ENCODE measurements at places on chromosomes 3 and 15.

GRCh38 chr15:95620934-95621579 lies 709.4 kb upstream of the NR2F2 start:
- DNase-seq = no peak

DNA sequence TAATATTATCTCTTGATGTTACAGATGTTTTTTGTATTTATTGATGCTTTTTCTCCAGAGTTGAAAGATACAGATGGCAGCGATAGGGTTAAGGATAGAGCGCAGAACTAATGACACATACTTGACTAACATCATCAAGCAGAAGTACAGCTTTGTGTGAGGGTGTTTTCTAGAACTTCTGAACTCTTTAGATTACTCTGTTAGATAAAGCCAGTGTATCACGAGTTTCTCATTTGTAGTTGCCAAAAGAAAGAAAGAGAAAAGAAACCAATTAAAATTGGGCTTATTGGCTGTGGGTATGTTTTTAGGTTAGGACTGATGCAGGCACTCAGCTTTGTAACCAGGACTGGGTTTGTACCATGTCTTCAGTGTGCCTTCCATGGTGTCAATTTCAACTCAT lies 6.6 kb upstream of the GPR171 start:
- no peak for DNase-seq

GRCh38 chr3:117630469-117630868 lies 920.9 kb downstream of the TUSC7 start:
- no peak for DNase-seq

DNA sequence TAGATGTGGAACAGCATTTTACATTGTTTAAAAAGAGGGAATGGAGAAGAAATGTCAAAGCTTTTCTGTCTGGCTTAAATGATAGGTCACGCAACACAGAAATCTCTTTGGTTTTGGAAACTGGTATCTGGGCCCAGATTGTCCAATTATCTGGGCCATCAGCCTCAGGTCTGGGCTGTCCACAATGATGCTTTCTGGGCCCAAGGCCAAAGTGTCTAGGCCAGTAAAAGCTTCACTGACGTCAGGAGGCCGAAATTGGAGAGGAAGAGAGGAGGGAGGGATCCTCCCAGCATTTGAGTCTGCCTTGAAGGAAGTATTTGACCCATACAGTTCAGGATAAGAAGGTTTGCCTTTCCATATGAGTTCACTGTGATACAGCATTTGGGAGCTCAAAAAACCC lies 60.7 kb upstream of the ALDH1A3 start:
- DNase-seq = no peak

GRCh38 chr3:41794748-41795589 lies 166.9 kb downstream of the ULK4 start:
- DNase-seq = no peak

- no peak for DNase-seq
These were observed 207.9 kb upstream of the GADL1 start for GRCh38 chr3:31102196-31102879.

DNA sequence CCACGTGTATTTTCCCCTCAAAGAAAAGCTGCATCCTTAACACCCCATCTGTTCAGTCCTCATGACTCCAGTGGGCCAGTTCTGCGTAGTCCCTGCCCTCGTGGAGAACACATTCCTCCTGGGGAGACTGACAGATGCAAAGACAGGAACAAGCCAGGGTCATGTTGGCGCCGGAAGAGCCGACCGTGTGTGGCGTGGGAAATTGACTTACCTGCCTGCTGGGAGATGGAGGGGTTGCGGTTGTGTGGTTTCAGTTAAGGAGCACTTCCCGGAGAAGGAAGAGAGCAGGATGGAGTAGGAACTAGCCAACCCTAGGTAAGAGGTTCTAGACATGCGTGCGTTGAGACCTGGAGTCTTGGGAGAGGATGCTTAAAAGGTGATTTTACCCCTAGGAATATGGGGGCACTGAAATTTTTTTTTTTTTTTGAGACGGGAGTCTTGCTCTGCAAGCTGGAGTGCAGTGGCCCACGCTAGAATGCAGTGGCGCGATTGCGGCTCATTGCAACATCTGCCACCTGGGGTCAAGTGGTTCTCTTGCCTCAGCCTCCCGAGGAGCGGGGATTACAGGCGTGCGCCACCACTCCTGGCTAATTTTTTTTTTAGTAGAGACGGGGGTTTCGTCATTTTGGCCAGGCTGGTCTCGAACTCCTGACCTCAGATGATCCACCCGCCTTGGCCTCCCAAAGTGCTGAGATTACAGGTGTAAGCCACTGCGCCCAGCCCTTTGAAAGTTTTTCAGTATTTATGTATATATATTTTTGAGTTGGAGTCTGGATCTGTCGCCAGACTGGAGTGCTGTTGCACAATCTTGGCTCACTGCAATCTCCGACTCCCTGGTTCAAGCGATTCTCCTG lies 1.4 kb downstream of the VHL start:
- no peak for DNase-seq

- no peak for DNase-seq
These were observed 309.3 kb upstream of the UBE2E2 start for GRCh38 chr3:22893644-22894325.

- DNase-seq = no peak
These were observed 66.4 kb downstream of the PRTG start for GRCh38 chr15:55676507-55676906.

DNA sequence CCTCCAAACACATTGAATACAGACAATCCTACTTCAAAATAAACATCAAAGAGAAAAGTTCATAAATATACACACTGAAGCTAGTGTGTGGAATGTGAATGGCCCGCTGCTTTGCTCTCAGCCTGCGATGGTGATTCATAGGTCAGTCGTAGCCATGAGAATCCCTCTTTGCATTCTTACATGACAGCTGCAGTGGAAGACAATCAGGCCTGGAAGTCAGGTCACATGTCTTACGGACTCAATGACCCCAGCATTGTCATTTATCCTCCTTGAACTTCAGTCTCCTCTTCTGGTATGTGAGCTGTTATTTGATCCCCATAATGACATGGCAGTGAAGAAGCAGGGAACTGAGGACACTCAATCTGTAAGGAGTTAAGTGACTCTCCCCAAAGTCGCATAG lies 217.8 kb upstream of the EOMES start:
- no peak for DNase-seq

GRCh38 chr3:50185230-50185629 lies 6.2 kb upstream of the GNAT1 start:
- DNase-seq = no peak

DNA sequence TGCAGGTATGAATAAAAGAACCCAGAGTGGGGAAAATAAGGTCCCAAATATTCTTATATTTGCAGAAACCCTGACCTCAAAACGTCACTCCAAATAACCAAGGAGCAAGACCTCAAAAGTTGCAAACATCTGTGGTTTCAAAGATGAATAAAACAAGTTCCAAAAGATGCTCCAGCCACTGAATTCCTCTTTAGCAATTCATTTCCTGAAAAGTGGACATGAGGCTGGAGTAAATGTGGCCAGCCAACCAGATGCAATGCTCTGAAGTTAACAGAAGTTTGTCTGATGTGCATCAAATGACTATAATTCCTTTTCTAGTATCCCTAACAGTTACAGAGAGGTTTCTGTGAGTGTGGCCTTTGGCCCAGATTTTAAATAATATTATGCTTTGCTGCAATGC lies 71.2 kb upstream of the WNT5A start:
- no peak for DNase-seq

DNA sequence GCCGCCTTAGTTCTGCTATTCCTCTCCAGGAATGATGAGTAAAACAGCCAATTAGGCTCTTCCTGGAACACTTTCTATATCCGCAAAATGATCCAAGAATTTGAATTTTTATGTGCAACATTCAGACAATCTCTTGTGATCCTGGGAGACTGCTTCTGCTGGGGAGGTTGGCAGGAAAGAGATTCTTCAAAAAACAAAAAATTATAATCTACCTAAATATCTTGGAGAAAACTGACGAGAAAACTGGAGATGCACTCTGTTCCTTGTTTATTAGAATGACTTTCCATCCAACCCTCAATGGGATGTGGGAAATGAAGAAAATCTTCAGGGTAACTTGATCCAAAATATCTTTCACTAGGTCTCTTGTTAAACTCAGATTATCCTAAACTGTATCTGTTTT lies 346.3 kb upstream of the UBE2E2 start:
- no peak for DNase-seq

DNA sequence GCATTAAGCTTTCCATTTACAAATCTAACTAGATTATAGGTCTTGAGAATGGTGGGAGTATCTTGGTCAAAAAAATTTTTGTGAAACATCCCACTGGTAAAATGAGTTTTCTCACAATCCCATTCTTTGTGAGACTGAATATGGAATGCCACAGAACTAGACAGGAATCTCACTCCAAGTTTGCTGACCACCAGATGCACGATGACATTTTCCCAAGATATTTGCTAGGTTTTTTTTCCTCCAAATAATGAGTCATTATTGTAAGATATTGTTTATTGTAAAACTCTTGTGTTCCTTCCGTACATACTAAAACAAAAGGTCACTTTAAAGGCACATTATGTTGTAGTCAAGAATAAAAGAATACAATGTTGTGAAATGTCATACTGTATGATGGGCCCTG lies 53.9 kb downstream of the COPS2 start:
- no peak for DNase-seq

DNA sequence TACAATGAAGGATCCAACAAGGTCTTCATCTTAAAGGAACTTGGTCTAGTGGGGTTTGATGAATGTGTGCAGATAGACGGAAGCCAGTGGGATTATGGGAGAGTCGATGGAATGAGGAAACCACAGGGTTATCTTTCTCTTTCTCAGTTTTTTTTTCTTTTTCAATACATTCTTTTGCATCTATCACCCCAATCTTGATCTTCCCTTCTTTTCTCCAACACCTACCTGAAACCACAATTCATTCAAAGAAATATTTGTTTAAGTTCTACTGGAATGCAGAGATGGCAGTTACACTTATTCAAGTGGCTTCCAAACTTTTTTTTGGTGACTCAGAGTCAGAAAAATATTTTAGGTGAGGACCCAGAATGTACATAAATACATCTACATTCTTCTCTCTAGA lies 1.7 kb downstream of the TMEM212 start:
- DNase-seq = no peak

- DNase-seq = no peak
These were observed 89.4 kb upstream of the ICE2 start for GRCh38 chr15:60568301-60568742.

GRCh38 chr3:17075907-17076306 lies 191.2 kb downstream of the PLCL2 start:
- no peak for DNase-seq

DNA sequence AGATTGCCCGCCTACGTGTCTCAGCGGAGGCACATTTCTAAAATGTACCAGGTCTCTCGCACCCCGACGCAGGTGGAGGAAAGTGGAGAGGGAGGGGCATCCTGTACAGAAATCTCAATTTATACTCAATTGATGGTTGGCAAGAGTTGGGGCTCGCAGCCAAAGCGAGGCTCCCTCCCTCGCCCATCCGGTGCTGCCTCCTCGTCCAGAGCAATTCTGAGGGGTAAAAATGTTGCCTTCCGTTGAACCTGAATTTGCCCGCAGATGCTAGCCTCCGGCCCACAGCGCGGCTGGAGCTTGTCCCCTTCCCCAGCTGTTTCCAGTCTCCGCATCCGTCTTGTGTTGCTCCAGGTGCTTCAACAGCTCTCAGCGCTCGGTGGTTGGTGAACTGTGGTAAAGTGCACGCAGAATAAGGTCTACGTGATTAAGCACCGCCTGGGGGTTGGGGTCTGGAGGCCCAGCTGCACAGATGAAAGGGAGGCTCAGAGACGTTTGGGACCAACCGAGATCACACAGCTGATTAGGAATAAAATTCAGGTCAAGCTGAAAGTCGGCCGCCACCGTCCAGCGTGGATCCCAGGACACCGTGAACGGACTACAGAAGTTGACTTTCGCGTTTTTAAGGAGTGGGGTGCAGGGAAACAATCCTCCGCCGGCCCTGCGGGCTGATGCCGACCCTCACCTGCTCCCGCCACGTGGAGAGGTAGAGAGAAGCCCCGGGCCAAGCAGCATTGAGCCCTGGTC lies 846 bp upstream of the POLG start:
- DNase-seq = no peak

DNA sequence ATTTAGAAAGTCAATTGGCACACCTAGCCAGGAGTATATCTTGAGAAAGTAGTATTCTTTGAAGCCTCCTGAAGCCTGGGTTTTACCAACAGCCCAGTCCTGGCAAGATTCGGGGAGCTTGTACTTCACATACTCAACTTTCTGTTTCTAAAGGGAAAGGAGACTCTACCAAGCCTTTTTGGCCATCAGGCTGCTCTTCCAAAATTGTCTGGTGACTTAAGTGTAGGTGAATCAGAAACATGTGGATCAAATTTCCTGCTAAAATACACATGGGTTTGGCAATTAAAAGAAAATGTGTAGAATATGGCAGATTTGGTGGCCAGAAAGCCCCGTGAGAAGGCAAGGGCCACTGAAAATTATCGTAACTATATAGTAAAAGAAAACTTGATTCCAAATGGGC lies 15.9 kb upstream of the GREM1 start:
- DNase-seq = no peak

GRCh38 chr15:59687836-59688235 lies 1.3 kb downstream of the BNIP2 start:
- no peak for DNase-seq

DNA sequence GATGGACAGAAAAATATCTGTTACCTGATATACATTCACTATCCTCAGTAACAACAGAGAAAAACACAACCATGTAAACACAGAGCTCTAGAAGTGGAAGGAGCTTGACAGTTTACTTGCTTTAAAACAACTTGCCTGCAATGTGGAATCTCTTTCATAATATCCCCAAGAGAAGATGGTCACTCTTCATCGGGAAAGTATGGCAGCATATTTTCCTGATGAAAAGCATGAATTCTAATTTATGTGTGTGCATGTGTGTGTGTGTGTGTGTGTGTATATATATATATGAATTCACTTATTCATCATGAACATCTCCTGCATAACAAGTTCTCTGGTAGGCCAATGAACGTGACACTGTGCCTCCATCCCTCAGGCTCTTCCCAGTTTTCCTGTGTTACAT lies 81.2 kb downstream of the EFL1 start:
- no peak for DNase-seq

DNA sequence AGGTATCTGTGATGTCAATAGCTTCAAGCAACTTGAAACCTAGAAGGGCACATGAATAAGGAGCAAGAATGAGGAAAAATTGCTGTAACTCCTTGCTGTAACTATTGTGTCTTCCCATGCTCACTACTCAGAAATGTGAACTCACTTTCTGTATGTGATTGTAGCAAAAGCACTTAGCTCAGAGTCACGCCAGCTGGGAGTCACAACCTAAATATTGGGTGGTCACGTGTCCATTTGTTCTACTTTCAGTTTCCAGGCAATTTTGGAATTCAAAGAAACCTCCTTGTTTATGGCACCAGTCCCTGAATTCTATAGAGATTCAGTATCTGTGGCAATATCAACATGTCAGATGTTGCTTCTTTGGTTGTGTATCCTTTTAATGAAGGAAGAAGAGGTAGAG lies 241.6 kb upstream of the AZI2 start:
- DNase-seq = no peak

GRCh38 chr15:99151156-99151555 lies 46.3 kb downstream of the SYNM start:
- DNase-seq = no peak

Measured in NCI-H187 treated with DMSO at 0.1 percent for 48 hours (cell line).